ENCODE measurements at places on chromosomes 2 and 18.

GRCh38 chr2:195619590-195619989 is 37.4 kb upstream of the SLC39A10 start:
- peak; percentile 50 for DNase-seq

DNA sequence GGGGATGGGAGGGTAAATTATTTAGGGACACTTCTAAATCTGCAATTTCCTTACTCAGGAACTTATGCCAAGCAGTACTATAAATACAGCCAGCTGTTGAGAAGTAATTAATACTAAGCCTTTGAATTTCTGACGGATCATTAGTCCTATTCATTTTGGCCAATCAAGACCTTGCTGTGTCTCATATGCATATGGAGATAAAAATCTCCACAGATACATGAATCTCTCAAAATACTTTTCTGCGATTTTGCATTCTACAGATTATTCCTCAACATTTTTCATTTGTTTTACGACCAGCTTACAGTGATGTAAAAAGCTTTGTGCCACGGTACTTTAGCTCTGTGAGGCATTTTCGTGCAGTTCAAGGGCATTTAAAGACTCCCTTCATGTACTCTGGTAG is 16.7 kb downstream of the LANCL1 start:
- DNase-seq = no peak

DNA sequence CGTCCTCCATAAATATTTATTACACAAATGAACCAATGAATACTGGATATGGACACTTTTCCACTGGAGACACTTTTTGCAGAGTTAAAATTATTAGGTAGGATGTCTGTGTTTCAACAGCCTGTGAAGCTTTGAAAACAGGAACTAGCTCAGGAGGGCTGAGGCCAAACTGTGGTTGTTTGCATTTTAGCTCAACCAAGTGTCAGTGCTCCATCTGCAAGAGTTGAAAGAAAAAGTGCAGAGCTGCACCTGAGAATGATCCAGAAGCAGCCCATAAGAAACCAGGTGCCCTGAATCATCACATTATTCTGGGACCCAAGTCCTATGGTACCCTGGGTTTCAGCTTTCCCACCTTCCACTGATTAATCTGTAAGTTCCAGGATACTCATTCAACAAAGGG is 180.4 kb downstream of the TRIB2 start:
- no peak for DNase-seq

DNA sequence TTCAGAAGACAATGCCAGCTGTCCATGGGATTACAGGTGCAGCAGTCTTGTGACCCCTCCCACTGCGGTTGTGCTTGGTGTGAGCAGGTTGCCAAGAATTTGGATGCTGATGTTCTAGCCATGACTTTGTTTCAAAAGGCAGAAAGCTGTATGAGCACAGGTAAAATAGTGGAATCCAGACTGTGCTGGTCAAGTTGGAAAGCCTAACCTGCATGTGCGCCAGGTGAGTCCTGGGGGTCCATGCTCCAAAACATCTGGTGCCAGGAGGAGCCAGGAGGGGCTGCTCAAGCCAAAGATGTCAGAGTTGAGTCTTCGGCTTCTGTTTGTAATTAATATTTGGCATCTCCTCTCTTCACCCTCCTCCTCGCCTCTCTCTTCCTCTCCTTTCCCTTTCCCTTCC is 330.1 kb downstream of the MYCN start:
- DNase-seq = no peak

- no peak for DNase-seq
These were observed 7.8 kb downstream of the RAX start for GRCh38 chr18:59265246-59265973.

GRCh38 chr2:222506230-222506935 is 82.0 kb downstream of the SGPP2 start:
- DNase-seq = no peak

DNA sequence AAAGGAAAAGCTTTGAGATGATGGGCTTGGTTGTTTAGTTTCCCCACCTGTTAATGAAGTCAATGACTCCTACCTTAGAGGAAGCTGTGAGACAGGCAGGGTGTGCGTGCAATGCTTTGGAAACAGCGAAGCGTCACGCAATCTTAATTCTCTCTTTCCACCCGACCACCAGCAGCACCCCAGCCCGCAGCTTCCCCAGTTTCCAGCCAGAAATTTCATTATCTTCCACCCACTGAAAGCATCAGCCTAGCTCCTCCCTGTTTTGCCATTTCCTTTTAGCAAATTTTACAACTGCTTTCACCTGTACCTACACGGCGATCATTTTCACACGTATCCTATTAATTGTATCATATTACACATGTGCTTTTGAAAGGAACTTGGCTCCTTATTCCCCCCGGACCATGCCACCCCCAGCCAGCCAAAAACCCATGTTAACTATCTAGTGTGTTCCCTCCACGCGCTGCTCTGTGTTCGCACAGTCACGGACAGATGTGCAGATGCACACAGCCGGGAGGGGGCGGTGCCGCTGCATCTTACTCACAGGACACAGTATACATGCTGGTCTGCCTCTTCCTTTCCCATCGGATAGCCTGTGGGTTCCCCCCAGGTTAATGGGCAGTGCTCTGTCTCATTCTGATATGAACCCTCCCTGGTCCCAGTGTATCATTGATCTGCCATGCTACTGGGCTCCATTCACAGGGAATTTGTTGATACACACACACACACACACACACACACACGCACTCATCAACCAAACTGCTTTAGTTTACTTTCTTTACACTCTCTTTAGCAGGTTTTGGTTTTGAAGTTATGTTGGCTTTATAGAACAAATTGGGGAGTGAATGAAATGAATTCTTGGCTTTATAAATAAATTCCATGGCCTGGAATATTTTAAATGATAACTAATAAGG is 22.4 kb downstream of the CYP27C1 start:
- peak; percentile 81 for DNase-seq
